ENCODE measurements at places on chromosomes 5 and 9. TPM values are rescaled to one million over a fixed set of nuclear protein-coding genes. Genes with fewer than 3 reads are reported as not detected.

TNC gene
- not detected for polyA plus RNA-seq

DNA sequence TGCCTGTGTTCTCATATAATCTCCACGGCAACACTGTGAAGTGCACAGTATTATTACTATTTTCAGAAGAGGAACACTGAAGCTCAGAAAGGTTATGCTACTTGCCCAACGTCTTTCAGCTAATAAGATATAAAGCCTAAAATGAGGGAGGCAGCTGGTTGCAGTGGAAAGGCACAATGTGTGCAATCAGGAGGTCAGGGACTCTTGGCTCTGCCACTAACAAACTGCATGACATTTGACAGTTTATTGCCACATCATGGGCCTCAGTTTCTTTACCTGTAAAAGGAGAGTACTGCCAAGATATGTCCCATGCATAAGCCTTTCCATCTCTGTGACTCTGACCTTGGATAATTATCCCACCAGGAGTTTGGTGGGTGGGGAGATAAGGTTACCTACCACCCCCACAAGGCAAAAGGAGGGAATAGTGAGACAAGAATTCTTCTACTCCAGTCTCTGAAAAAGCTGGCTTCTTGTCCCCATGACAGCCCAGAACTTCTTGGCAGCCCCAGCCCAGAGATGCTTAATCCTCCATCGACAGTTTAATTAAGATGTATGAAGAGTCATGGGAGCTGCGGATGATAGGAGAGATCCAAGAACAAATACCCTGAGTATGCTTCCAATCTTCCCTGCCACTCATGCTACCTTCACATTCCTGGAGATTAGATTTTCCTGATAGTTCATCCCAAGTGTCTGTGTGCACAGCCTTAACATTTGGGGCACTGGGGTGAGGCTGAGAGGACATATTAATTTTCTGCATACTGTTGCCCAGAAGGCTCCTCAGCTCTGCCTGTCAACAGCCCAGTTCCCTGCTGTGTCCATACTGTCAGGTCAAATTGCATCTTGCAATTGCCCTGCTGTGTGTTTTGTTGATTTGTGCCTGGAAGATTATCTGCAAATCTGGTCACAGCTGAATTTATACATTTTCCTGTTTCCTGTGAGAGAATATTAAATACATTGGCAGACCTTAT is 271.2 kb downstream of the FAM114A2 start:
- no peaks in the 10 kb centered on the region for H3K4me1 ChIP-seq
- no peak overlapping the region for H3K4me3 ChIP-seq
- no peak for DNase-seq
- H3K27me3 ChIP-seq: no peaks in the 10 kb centered on the region
- no peak overlapping the region for H3K27ac ChIP-seq
- H3K36me3 ChIP-seq: no peaks in the 10 kb centered on the region

- no peaks in the 10 kb centered on the region for H3K4me1 ChIP-seq
- DNase-seq: no peak
- no peak overlapping the region for H3K4me3 ChIP-seq
- H3K27ac ChIP-seq: no peak overlapping the region
Measured at GRCh38 chr5:135662683-135663082, 83.9 kb upstream of the CXCL14 start.

- H3K27me3 ChIP-seq: no peaks in the 10 kb centered on the region
- H3K4me1 ChIP-seq: no peaks in the 10 kb centered on the region
- H3K27ac ChIP-seq: no peak overlapping the region
- no peaks in the 10 kb centered on the region for H3K36me3 ChIP-seq
- no peak overlapping the region for H3K4me3 ChIP-seq
Measured at GRCh38 chr9:19440823-19441580, 32.2 kb downstream of the ACER2 start.

GRCh38 chr5:139593716-139594319 is 32.7 kb downstream of the UBE2D2 start:
- H3K4me1 ChIP-seq: no peaks in the 10 kb centered on the region
- peaks cover 24% of the 10 kb centered on the region for H3K36me3 ChIP-seq
- no peak for DNase-seq
- H3K4me3 ChIP-seq: no peak overlapping the region
- no peak overlapping the region for H3K27ac ChIP-seq

- H3K4me3 ChIP-seq: no peak overlapping the region
- no peaks in the 10 kb centered on the region for H3K27me3 ChIP-seq
- no peak for DNase-seq
- no peaks in the 10 kb centered on the region for H3K36me3 ChIP-seq
- H3K27ac ChIP-seq: no peak overlapping the region
Measured at GRCh38 chr5:142250119-142250518, 74.7 kb downstream of the SPRY4 start.

DAB2IP gene
- not detected for polyA plus RNA-seq

DNA sequence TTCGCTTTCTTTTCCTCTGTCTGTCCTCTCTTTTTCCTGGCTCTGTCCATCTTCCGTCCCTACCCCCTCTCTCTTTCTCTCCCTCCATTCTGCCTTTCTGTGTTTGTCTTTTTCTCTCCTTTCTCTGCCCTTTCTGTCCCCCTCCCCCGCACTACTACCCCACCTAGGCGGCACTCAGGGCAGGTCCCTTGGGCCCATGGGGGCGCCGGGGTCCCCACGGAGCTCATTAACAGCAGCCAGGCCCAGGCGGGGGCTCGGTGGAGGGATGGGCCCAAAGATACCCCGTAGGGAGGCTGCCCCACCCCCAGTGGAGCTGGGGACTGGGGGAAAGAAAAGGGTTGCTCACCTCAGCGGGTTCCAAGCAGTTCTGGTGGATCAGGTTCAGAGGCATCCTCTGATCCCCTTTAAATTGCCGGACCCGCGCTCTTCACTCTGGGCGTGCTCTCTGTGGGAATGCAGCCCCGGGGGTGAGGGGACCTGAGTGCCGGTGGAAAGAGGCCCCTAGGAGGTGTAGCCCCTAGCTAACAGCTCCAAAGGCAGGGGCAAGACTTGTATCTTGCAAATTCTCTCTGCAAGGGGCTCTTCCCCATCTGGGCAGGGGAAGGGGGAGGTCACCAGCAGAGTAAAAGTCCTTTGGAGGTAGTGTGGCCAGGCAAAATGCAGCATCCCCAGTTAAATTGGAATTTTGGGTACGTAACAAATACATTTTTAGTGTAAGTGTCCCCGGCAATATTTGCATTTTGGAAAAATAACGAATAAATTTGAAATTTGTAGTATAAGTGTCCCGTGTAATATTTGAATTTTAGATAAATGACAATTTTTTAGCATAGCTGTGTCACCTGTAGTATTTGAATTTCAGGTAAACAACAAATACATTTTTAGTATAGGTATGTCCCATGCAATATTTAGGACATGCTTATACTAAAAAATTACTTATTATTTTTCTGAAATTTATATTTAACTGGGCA is 7.4 kb downstream of the LHX2 start:
- no peak overlapping the region for H3K4me3 ChIP-seq
- DNase-seq: no peak
- H3K4me1 ChIP-seq: peaks cover 32% of the 10 kb centered on the region
- peaks cover 66% of the 10 kb centered on the region for H3K27me3 ChIP-seq

NUTM2F gene
- polyA plus RNA-seq: not detected

TTC1 gene
- 83.3 TPM for polyA plus RNA-seq

Data from K562 (cell line).